ENCODE measurements at places on chromosomes 1 and 21. TPM values are rescaled to one million over a fixed set of nuclear protein-coding genes. Genes with fewer than 3 reads are reported as not detected.

DNA sequence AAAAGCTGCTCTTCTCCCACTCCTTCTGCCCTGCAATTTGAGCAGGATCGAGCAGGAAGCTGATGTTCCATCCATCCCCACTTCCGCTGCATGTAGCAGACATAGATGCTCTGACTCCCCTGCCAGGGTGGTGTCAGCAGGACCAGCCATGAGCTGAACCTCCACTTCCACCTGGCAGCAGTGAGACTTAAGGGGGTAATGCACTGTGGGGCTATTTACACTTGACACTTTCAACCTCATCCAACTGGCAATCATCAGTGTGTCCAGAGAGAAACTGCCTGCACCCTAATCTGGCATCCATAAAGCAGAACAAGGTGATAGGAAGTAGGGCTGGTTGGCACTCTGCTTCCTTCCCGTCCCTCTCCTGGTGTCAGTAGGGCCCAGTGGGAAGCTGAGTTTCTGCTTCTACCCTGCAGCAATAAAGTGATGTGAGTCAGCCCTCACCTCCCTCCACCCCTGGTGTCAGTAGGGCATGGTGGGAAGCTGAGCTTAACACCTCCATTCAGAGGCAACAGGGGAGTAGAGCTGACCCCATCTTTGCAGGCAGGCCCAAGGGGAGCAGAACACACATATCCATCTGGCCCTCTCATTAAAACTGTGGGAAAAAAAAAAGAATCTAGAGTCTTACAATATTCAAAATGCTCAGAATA lies 272.3 kb downstream of the PTPRU start:
- no peaks in the 10 kb centered on the region for H3K27me3 ChIP-seq
- H3K4me3 ChIP-seq, result no peak overlapping the region
- H3K36me3 ChIP-seq, result no peaks in the 10 kb centered on the region
- no peak for DNase-seq

- no peaks in the 10 kb centered on the region for H3K36me3 ChIP-seq
- H3K4me3 ChIP-seq, result no peak overlapping the region
- H3K4me1 ChIP-seq, result no peaks in the 10 kb centered on the region
- peak; percentile 3 for DNase-seq
- H3K27ac ChIP-seq, result no peak overlapping the region
Observed at GRCh38 chr1:47147047-47147785, 10.0 kb downstream of the CYP4A22 start.

DNA sequence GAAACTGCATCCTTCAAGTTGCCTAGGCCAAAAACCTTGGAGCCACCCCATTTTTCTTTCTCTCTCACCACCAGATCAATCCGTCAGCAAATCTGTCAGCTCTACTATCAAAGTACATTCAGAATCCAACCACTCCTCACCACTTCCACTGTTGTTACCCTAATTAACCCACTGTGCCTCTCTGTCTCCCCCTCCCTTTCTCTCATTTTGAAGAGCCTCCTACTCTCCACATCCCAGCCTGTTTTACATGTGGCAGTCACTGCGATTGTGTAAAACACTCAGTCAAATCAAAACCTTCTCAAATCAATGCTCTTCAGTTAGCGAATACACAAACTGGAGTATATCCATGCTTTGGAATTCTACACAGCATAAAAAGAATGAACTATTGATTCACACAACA lies 33.1 kb downstream of the ZNF684 start:
- no peaks in the 10 kb centered on the region for H3K4me1 ChIP-seq
- no peaks in the 10 kb centered on the region for H3K27me3 ChIP-seq
- no peak for DNase-seq
- H3K27ac ChIP-seq, result no peak overlapping the region

GRCh38 chr1:208450958-208451357 lies 206.8 kb upstream of the PLXNA2 start:
- no peak overlapping the region for H3K27ac ChIP-seq
- no peaks in the 10 kb centered on the region for H3K27me3 ChIP-seq
- H3K36me3 ChIP-seq, result no peaks in the 10 kb centered on the region
- no peaks in the 10 kb centered on the region for H3K4me1 ChIP-seq

The CRNN gene
- total RNA-seq, result not detected

The CD101 gene
- 6.7 TPM for total RNA-seq

- H3K27me3 ChIP-seq, result no peaks in the 10 kb centered on the region
- DNase-seq, result no peak
- H3K36me3 ChIP-seq, result no peaks in the 10 kb centered on the region
- no peaks in the 10 kb centered on the region for H3K4me1 ChIP-seq
- no peak overlapping the region for H3K27ac ChIP-seq
- no peak overlapping the region for H3K4me3 ChIP-seq
Observed at GRCh38 chr1:25537153-25537831, 6.1 kb upstream of the LDLRAP1 start.

The CA14 gene
- 0.14 TPM for total RNA-seq

The PCP4L1 gene
- total RNA-seq, result 3.6 TPM

Data from lung (tissue), 17 donors.